ENCODE measurements at places on chromosomes 5 and 9.
A peak's percentile ranks its signal among the peaks of the same experiment; 100 is the strongest.

DNA sequence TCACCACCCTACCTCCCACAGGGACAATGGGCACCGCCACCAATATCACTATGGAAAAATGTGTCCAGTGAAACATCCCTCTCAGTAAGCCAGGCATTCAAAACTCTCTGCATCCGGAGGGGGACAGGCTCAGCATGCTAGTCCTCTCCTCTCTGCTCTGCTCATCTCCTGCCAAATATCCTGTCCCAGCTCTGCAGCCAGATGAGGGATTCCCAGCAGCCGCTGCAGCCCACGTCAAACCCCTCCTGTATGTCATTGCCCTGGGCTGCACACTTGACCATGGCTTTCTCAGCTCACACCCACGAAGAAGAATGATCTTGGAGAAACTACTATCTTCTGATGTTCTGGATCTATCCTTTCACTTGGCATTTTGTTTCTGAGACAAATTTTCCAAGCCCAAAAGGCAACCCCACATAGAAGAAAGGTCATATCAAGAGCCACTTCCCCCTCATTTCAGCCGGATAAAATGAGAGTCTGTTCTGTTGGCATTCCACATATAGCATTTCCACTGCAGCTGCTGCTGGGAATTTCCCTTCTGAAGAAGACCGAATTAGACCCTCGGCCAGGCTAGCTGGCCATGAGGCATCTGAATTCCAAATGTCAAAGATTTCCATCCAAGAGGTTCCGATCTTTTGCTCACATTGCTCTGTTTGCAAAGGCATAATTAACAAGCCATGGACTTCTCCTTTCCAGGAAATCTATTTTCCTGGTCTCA is 338.0 kb downstream of the ACTL7B start:
- no peak for DNase-seq

DNA sequence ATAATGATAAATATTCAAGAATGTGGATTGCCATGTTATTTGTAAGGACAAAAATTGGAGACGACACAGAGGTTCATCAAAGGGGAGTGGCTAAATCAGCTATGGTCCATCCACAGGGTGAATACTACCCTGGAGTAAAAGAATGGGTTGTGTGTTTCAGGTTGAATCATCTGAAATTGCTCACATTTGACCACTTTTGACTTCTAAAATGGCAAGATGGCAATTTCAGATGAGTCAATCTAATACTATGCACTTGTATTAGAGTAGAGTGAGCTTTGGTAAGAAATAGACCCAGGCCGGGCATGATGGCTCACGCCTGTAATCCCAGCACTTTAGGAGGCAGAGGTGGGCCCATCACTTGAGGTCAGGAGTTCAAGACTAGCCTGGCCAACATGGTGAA is 131.8 kb downstream of the GAPVD1 start:
- no peak for DNase-seq

- DNase-seq, result no peak
Measured at GRCh38 chr5:1493941-1494340, 29.8 kb downstream of the LPCAT1 start.

GRCh38 chr9:82597241-82598203 is 465.4 kb downstream of the RASEF start:
- DNase-seq, result no peak

DNA sequence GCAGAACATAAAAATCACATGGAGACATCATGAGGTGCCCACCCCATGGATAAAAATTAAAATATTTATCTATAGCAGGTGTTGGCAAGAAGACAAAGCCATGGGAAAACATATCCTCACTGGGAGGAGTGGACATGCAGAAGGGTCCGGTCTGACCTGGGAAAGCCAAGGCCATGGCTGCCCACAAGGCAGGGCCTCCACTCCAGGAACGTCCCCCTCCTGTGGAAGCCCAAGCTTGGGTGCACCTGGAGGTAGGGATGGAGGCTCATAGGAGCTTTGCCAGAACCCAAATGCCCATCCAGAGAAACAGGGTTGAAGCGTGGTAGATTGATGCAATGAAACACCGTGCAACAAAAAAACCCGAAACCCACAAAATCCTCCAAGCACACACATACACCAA is 81.4 kb upstream of the COL5A1 start:
- DNase-seq, result peak; percentile 12

DNA sequence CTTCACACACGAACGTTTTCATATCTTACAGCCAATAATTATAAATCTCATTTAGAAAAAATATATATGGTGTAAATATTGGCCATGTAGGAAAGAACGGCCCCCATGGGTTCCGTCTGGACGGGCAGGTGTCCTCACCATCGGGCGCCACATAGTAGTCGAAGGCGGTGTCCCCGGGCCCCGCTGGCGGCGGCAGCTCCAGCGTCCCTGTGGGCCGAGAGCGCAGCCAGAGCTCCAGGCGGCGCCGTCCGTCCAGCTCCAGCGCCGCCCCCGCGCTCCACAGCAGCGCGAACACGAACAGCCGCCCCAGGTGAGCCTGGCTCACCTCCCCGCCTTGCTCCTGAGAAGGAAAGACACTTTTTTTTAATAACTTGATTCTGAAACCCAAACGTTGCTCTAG is 134.6 kb downstream of the DNAH5 start:
- DNase-seq, result no peak

GRCh38 chr9:36846621-36847020 is 187.4 kb downstream of the PAX5 start:
- DNase-seq, result no peak

DNA sequence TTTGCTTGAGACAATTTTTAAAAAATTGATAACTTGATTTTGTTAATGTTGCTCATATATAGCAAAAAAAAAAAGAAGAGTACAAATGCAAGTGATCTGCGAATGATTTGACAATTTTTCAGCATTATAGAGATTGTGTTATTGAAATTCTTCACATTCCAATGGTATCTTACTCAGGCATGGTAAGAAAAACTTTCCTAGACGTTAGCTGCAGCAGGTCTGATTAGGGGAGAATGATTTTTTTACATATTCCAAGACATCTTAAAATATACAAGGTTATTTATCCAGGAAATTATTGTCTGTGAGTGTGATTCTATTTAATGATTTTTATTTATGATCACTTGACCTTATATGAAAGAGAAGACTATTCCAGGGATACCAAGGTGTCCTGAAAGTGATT is 361.9 kb downstream of the MAT2B start:
- no peak for DNase-seq

Data from Caco-2 (cell line).